ENCODE measurements at places on chromosomes 2 and 18.

GRCh38 chr2:215487002-215487372 lies 51.1 kb upstream of the FN1 start:
- no peak for DNase-seq

- no peak for DNase-seq
Observed at GRCh38 chr2:115691409-115691808, 1249.0 kb downstream of the DPP10 start.

GRCh38 chr2:66585587-66585986 lies 150.7 kb downstream of the MEIS1 start:
- no peak for DNase-seq

GRCh38 chr2:86243272-86243671 lies 44.0 kb downstream of the MRPL35 start:
- DNase-seq, result no peak

DNA sequence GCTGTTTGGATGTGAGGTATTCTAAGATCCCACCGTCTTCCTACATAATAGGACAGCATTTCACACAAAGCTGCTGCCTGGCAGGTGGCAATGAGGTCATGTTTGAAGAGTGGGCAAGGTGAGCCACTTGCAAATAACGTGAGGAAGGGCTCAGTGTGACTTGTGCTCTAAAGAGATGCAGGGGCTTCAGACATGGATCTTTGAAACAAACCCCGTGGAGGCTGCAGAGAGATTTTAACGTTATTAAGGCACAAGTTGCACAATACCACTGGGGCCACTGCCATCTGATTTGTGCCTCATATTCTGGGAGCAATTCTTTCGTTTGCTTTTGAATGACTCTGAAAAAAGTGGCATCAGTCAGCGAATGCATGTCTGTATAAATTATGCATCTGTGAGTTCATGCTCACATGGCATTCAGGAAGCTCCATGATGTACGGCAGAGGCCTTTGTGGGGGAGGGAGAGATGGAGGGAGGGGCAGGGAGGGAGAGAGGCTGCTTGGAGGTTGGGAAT lies 362.0 kb downstream of the SOX11 start:
- DNase-seq, result peak; percentile 80

DNA sequence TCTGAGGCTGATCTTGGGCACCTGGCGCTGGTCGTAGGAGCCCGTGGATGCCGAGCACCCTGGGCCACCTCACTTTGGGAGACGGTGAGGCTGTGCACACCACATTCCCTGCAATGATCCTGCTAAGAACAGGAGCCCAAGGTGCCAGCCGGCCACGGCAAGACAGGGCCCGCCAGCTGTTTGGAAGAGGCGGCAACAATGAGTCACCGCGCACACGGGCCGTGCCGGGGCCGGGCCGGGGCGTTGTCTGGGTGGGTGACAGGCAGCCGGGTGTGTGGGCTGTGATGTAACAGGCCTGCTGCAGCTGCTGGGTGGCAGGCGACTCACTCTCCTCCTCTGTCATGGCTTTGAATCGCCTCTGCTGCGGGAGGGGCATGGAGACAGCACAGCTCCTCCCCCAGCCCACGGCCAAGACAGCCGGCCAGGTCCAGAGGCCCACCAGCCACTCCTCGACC lies 49.7 kb upstream of the ODC1 start:
- peak; percentile 97 for DNase-seq

DNA sequence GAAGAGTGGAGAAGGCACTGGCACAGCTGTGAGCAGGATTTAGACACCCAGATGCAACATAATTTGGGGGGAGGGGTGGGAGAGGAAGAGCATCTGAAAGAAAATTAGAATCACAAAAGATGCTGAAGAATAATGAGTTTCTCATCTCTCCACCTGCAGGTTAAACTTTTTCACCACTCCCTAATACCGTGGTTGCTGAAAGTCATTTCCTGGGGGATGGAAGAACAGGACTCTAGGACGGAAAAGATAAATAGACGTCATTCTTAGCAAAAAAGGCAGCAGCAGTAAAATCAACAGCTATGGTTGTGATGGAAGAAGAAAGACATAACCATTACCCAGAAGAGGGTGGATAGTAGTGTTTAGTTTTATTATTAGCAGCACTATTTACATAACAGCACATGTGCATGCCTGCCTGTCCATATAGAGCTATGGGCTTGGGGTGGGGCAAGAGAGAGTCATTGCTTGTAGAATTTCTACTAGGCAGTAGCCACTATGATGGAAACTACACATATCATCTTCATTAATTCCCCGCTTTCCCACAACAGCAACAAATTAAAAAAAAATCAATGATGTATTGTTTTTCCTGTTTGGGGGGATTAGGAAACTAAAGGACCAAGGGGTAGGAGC lies 212.2 kb downstream of the TRIB2 start:
- DNase-seq, result peak; percentile 68

DNA sequence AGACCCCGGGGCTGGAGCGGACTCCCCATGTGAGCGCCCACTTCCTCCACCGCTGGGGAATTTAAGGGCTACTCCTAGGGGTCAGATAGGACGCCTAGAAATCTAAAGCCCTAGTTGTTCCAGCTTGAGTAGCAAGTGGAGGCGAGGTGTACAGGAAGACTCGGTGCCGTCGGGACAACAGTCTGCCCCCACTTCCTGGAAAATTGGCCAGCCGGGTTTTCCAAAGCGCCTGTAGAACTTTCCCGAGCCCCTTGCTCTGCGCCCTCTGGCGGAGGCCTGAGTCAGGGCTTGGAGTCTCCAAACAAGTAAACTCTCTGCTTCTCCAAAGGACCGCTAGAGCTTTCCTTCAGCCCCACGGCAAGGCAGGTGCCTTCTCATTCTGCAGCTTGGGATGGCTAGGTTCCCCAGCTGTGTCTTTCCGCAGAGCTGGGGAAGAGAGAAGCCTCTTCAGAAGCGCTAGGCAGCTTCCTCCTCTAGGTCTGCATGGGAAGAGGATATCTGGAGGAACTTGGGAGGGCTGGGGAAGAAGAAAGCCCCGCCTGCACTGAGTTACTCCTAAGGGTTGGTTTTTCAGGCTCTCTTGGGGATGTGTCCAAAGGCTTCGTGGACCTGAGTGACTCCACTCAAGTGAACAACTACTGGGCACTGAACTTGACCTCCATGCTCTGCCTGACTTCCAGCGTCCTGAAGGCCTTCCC lies 681 bp downstream of the SPR start:
- peak; percentile 82 for DNase-seq

GRCh38 chr2:188600536-188601210 lies 309.0 kb downstream of the GULP1 start:
- DNase-seq, result no peak

DNA sequence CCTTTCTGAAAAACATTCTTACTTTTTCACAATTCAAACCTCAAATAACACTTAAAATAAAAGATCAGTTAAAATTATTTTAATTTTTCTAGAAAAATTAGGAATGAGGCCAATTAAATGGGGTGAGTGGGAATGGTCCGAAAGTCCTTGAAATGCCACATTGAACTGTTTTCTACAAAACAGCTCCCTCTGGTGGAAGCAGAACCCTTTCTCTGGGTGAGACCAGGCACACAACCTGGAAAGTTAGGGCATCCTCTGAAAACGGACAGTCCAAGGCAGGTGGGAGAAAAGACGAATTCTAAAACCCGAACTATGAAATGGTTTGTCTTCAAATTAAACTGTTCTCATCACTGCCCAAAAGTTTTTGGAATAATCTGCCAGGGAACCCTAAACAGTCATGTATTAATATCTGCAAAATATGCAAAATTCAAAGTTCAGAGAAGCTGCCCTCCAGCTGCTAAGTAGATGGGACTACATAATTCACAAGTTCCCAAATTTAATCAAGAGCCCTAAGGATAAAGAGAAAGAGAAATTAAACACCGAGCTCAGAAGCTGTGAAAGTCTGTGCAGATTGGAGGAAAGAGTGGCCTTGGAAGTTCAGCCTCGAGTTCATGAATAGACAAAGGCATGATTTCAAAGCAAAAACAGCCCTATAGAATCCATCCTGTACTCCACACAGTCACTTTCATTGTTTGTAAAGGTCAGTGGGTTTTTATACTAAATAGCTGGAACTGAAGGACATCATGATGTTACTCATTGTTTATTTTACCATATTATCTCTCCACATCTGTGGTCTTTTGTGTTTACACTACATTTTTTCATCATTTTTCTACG lies 108.3 kb downstream of the PIEZO2 start:
- peak; percentile 36 for DNase-seq

- DNase-seq, result no peak
Observed at GRCh38 chr2:9897331-9897737, 54.1 kb downstream of the TAF1B start.

DNA sequence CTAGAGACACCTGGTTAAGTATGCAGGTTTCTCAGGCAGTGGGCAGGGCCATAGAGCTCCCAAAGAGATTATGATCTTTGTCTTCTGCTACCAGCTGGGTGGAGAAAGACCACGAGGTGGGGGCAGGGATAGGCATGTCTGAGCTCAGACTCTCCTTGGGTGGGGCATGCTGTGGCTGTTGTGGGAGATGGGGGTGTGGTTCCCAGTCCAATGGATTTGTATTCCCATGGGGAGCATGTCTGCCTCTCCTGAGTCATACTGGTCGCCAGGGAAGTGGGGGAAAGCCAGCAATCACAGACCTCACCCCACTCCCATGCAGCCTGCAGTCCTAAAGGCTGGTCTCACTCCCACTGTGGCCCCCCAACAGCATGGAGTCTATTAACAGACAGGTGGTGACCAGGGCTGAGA lies 31.4 kb upstream of the RHOB start:
- DNase-seq, result no peak

GRCh38 chr2:224973112-224974016 lies 68.9 kb downstream of the DOCK10 start:
- DNase-seq, result no peak

- DNase-seq, result no peak
Observed at GRCh38 chr2:106127282-106127771, 66.8 kb downstream of the UXS1 start.

GRCh38 chr2:66675591-66675990 lies 240.7 kb downstream of the MEIS1 start:
- no peak for DNase-seq

DNA sequence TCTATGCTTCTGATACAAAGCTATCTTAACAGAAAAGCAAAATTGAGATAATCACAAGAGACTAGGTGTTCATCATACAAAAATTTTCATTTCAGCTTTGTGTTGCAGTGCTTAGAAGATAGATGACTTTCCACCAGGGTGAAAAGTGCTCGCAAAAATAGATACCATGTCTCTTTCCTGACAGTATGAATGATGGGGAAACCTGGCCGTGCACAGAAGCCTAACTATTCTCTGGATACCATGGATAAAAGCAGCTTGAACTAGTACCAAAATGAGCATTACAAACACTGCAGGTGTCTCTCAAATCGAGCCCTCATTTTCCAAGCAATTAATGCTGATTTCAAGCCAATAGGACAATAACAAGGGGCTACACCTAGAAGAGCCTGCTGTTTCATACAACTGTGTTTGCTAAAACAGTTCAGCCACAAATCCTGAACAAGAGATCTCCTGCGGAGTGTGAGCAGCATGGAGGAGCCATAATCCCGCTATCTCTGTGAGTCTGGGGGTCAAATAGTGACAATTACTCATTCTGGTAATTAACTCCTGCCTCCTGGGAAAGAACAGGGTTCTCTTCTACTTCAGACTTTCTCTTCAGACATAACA lies 507.6 kb downstream of the PID1 start:
- no peak for DNase-seq

DNA sequence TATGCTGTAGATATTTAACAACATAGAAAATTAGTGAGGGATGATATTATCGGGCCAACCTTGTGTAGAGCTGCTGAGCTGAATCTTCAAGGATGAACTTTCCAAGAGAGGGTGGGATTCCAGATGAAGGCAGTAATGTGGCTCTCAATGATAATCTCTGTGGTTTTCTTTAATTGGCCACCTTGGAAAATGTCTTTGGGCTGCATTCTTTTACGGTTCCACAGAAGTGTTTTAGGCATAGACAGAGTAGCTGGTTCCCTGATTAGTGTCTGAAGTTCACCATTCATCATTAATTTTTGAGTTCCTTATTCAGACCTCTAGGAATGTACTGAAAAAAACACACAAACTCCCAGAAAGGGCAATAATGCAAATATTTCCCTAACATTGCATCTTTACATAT lies 1566.9 kb upstream of the PIK3C3 start:
- no peak for DNase-seq

DNA sequence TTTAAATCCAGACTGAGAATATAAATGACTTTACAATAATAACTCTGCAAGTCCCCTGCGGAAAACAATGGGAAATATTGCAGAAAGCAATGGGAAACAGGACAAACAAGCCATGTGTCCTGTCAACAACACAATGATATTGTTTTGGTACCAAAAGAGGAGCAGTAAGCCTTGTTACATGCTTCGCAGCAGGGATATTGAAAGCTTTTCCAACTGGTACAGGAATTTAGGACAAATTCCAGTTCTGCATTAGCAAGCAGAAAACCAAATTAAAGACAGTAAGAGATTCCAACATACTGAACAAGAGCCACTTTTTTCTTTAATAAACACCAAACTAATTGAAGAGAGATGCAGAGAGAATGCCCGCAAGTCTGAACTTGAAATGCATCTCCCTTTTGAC lies 30.0 kb downstream of the FRZB start:
- DNase-seq, result no peak

DNA sequence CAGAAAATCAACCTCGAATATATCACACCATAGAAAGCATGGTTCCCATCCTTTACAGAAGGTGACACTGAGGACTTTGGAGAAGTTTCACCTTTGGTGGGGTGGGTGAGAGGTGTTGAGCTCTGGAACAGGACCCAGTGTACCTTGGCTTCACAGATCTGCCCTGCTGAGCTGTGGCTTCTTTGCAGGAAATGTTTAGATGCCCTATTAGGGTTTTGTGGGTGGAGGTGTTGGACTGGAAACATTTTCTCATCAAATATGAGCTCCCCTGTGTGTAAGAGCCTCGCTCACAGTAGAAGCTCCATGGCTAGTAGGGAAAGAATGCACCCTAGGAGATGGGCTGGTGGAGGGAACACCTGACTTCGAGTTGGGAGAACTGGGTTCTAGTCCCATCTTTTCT lies 55.6 kb downstream of the RPL37A start:
- no peak for DNase-seq

DNA sequence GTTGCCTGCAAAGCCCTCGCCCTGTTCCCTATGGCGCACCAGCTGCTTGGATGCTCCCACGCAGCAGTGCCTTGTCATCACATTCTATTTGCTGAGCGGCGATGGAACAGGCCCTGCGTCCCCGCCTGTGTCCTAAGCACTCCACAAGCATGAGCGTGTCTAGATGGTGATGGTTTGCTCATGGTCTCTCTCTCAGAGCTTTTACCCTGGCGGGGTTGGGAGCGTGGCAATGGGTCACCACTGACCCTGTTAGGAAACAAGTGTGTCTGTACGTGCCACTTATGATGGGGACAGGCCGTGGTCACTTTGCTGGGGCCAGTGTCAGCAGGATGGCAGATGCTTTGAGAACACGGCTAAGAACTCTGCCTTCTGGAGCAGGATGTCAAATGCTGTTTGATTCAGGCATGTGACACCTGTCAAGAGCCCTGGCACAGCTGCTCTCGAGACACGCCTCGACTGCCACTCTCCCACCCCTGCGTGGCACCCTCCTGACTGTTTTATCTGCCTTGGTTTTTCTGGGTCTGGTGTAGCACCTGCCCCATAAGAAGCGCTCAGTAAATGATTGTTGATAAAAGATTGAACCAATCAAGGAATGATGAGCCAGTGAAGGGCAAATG lies 44.2 kb downstream of the RRM2 start:
- DNase-seq, result no peak

GRCh38 chr2:41353060-41353459 lies 694.8 kb upstream of the PKDCC start:
- no peak for DNase-seq

- DNase-seq, result peak; percentile 53
Observed at GRCh38 chr2:191376981-191377629, 131.9 kb downstream of the MYO1B start.
